ENCODE measurements at places on chromosomes 2 and 18.

DNA sequence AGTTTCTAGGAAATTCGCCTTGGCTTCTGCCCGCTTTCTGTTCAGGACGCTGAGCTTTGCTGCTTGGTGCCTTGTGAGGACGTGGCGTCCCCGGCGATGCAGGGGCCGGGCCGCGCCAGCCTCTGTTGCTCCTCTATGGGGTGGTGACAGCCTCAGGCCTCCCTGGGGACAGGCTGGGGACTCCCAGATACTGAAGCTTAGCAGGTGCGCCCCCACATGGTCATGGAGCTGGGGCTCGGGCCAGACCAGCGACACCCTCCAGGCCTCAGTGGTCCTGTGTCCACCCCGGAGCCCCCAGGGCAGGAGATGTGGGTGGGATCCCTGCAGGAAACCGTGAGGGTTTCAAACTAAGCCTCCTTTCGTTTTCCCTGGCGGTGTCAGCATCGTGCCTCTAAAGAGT lies 29.2 kb downstream of the KCNG2 start:
- DNase-seq = no peak

DNA sequence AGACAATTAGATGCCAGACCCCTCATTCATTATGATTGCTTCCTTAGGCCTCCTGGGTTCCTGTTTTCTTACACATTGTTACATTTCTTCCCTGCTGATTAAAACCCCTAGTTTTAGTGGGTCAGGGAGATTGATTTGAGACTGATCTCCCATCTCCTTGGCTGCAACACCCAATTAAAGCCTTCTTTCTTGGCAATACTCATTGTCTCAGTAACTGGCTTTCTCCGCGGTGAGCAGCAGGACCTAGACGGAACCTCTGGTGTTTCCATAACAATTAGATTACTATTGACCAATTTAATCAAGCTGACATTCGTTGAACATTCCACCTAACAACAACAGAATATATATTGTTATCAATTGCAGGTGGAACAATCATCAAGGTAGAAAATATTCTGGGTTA lies 1676.4 kb upstream of the SLC39A10 start:
- DNase-seq = no peak

- no peak for DNase-seq
Observed at GRCh38 chr2:193738892-193739291, 1544.2 kb upstream of the TMEFF2 start.

DNA sequence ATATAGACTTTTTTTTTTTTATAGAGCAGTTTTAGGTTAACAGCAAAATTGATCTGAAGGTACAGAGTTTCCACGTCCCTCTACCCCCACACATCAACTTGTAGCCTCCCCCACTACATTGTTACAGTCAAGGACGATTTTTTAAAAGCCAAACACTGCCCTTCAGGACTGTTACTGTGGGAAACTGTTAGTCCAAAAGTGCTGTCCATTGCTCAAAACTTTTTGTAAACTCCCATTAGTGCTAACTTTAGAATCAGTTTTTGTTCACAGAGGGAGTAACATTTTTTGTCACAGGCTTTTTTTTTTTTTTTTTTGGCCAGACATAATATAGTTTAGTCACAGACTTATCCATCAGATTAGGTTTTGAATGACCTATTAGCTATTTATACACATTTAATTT lies 24.1 kb downstream of the ELP2 start:
- DNase-seq = no peak

DNA sequence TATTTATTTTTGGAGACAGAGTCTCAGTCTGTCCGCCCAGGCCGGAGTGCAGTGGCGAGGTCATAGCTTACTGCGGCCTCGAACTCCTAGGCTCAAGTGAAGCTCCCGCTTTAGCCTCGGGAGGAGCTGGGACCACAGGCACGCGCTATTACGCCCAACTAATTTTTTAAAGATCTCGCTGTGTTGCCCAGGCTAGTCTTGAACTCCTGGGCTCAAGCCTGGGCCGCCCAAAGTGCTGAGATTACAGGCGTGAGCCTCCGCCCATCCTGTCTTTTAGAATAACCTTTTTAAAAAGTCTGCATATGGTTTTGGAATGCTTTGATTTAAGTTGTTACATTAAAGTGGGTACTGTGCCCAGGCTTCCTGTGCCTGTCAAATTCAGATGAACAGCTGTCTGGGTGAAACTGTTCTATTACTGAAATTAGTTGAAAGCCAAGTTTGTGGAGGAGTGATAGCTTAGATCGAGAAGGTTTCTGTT lies 944 bp downstream of the RAB3GAP1 start:
- no peak for DNase-seq

DNA sequence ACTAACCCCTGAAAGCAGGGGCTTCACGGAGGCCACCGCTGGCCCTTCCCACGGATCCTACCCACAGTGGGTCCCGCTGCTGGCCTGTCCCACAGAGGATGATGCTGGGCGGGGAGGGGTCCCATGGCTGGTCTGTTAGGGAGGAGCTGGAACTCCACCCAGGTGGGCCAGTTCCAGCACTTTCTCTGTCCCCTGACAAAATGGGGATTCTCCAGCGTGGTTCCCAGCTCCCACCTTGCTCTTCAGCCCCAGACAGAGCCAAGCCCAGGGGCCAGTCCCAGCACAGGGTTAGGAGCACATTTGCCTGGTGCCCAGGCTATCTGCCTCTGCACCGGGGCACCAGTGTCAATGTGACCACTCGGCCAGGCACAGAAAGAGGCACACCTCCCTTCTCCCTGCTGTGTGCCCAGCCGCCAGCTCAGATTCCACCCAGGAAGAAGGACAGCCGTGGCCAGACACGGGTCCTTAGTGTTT lies 50.0 kb downstream of the ANKMY1 start:
- no peak for DNase-seq

DNA sequence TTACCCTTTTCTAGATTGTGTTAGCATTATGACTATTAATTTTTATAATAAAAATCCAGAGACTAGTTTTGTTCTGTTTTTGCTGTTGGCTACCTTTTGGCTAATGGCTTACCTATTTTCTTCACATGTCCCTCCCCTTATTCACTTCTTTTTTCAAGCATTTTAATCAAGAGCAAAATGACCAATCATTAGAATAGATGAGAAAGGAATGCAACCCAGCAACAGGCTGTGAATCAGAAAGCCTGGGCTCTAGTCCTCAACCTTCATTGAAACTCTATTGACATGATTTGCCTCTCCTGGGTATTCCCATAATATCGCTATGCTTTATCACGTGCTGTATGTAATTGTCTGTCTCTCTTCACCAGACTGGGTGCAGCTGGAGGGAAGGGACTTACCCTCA lies 370.1 kb downstream of the IRS1 start:
- no peak for DNase-seq

- no peak for DNase-seq
Observed at GRCh38 chr2:31246184-31246852, 12.4 kb downstream of the EHD3 start.

GRCh38 chr2:219636941-219637841 lies 9.8 kb downstream of the SLC4A3 start:
- DNase-seq = no peak

DNA sequence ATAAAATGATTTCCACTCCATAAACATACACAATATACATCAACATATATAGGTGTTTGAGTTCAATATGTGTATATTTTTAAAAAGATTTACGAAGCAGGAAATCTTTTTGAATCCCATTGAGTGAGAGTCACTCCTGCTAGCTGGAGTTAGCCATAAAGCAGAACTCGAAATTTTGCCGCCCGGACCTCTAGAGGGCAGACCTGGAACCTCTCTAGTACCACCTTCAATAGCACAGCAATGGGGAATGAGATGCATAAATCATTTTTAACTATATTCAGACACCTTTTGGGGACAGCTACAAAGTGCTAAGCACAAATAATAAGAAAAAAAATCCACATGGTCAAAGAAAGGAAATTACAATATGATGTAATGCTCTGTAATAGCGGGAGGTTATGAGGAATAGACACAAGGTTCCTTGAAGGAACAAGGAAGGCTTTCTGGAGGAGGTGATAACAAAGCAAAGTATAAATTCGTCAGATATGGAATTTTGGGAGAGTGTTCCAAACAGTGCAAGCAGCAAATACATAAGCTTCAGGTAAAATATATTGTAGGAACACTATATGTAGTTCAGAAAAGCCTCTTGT lies 533.4 kb downstream of the ERBB4 start:
- DNase-seq = no peak

DNA sequence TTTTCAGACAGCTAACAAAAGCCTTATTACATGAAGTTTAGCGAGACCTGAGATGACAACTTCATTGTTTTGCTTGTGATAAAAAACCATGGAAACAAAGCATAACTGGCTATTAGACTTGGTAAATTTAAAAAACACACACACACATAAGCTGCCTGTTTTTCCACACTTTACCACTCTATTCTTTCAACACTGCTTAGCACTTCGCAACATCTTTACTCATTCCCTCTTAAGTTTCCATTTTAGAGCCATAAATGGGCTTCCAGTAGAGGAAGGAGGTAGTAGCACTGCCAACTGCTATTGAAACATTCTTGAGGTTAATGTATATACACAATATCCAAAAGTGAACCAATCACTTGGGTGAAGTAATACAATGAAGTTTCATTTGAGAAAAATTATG lies 54.1 kb downstream of the BAZ2B start:
- no peak for DNase-seq

- DNase-seq = no peak
Observed at GRCh38 chr2:239918749-239919148, 106.4 kb downstream of the NDUFA10 start.

GRCh38 chr18:46262856-46263255 lies 158.7 kb downstream of the HAUS1 start:
- DNase-seq = no peak

DNA sequence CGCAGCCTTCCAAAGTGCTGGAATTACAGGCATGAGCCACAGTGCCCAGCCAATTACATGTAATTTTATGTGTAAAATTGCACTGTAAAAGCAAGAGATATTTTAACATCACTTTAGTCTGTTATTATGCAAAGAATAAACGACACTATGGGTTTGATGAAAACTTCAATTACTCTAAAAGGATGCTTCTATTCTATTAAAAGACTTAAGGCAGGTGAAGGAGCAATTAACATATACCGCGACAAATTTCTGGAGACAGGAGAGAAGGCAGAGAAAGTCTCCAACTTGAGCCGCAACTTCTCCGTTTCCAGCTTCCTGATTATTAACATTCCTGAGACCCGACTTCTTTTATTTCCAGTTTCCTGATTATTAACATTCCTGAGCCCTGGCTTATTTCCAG lies 53.7 kb downstream of the FAM210A start:
- no peak for DNase-seq

DNA sequence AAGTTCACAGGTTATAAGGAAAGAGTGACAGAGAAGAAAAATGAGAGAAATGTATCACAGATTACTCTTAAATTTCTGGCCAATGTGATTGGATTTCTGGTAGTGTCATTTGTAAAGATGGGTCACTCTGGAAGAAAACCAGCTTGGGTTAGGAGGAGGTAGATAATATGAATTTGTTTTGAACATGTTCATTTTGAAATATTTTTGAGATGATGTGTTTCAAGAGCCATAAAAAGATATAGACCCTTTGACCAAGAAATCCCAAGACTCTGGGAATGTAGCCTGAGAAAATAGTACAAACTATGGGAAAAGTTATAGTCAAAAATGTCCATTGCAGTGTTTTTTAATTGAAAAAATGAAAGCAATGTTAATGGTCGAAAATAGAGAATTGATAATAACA lies 70.7 kb downstream of the CALCRL start:
- no peak for DNase-seq

DNA sequence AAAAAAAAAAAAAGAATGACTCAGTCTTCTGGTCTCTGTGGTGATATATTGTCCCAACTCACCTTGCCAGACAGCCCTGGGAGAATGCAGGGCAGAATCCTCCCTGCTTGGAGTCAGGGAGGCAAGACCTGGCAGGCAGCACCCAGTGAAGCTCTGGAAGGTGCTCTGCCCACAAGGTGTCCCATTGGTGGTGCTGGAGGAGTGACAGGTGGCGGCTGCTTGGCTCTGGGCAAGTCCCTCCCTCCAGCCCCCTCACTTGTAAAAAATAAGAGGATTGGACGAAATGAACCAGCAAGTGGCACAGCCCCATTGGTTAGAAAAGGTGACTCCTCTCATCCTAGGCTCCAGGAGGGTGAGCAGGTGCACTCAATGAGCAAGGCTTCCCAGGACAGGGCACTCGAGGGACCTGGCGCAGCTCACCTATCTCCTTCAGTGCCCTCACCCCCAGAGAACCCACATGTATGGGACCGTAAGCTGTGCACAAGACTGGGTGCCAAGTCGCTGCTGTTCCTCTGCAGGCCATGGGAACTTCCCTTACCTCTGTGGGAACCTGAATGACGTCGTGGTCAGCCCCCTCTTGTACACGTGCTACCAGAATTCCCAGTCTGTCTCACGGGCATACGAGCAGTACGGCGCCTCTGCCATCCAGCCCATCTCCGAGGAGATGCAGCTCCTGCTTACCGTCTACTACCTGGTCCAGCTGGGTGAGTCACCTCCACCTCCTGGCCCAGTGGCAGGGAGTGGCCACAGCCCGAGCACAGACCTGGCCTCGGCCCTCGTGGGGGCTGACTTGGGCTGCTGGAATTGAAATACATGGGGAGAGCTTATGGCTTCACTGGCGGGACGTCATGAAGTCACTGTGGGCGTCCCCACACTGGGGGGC lies 54.6 kb downstream of the GREB1 start:
- DNase-seq = no peak

GRCh38 chr18:40555914-40556313 lies 1399.1 kb upstream of the PIK3C3 start:
- no peak for DNase-seq

DNA sequence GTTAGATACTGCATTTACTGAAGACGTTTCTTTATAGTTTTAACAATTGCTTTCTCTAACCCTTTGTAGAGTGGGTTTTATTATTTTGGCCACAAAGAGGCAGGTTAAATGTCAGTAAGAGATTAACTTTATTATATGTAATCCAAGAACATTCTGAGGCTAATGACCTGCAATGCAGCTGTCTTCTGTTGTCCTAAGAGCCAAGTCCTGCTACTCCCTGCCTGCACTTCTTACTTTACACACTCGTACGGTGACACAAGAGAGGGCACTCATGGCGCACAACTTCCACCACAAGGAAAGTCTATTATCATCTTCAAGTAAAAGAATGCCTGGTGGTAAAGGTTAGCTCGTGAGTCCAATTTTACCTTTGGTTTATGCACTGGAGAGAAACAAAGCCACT lies 471.0 kb upstream of the HNMT start:
- no peak for DNase-seq

DNA sequence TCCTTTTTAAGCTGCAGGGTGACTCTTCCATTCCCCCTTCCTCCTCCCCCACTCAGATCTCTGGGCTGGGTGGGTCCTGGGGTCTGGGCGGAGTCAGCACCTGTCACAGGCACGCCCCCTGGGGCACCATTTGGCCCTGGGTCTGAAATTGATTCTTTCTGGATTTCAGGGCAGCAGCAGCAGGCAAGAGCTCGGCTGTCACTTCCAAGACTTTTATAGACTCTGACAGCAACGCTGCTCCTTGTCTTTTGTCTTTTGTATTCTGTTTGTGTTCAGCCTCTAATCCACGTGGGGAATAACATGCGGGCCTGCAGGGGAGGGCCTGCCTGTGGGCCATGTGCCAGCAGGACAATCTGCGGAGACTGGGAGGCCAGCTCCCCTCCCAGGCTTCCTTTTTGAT lies 3.9 kb downstream of the BOD1L2 start:
- no peak for DNase-seq
